ENCODE measurements at places on chromosomes 12 and 14.

DNA sequence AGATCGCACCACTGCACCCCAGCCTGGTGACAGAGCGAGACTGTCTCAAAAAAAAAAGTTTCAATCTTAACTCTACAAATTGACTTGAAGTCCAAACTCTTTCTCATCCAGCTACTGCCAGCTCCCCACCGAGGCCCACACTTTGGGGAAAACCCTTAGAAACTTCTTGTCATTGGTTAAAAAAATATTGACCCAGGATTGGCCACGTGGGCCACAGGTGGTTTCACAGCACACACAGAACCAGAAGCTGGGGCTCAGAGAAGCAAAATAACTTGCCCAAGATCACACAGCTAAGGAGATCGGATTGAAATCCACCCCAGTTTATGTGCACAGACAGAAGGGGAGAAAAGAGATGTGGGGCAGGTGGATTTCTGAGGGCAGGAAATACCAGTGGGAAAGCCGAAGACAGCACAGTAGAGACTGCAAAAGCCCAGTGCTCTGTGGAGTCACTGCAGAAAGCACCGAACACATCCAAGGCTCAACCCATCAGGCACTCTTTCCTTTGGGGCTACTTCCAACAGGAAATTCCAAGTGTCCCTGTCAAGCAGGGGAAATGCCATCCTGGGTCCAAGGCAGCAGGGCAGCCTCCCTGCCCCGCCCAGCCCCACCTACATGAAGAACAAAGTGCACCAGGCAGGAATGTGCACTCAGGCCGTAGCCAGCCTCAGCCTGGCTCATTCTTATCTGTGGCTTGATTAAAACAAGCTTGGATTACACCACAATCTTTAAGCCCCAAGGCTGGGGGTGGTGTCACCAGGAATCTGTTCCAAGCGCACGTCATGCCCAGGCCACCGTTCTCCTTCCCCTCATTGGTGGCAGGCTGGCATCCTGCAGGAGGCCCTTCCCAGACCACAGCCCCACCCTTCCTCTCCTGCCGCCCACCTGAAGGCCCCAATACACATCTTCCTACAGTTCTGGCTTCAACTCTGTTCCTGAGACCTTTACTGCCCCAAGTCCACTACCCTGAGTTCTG lies 72.5 kb downstream of the ITPK1 start:
- peak; percentile 89 for DNase-seq

- DNase-seq: peak; percentile 91
Measured at GRCh38 chr12:53099071-53099882, 1.8 kb downstream of the IGFBP6 start.

DNA sequence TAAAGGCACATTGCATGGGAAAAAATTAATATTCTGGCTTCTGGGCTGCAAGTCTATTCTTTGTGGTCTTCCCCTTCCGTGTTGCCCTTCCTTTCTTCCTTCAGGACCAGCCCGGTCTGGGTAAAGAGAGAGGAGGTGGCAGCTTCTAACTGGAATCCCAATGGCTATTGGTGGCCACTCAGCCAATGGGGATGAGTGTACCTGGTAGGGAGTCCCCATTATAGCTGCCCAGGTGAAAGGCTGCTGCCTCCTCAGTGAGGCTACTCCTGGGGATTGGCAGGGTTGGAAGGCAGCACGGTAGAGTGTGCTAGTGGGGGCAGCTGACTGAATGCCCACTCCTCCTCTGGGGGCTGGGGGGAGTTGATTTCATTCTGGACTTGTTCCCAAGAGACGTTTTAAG lies 112.6 kb downstream of the RBM19 start:
- DNase-seq: no peak

GRCh38 chr12:31966558-31967205 lies 7.5 kb downstream of the RESF1 start:
- no peak for DNase-seq

- no peak for DNase-seq
Measured at GRCh38 chr12:117571321-117571720, 209.9 kb upstream of the NOS1 start.

GRCh38 chr12:5807090-5807414 lies 138.0 kb downstream of the ANO2 start:
- no peak for DNase-seq

DNA sequence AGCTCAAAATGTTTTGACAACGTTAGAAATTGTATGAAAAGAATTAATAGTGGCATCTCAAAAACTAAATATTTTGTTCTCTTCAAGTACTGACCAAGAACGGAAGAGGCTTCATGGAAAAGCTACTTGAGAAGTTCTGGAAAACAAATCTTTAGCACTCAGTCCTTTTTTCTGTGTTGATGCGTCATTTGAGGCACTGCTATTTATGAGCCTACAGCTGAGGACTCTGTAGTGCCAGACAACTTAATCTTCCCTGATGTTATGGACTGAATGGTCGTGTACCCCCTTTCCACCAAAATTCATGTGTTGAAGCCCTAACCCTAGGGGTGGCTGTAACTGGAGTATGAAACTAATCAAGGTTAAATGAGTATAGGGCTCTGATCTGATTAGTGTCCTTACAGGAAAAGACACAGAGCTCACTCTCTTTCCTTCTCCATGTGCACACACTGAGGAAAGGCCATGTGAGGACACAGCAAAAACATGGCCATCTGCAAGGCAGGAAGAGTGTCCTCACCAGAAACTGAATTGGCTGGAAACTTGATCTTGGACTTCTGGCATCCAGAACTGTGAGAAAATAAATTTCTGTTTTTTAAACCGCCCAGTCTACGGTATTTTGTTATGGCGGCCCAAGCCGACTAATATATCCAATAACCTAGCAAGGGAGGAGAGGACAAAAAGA lies 337.0 kb upstream of the CLEC14A start:
- no peak for DNase-seq

DNA sequence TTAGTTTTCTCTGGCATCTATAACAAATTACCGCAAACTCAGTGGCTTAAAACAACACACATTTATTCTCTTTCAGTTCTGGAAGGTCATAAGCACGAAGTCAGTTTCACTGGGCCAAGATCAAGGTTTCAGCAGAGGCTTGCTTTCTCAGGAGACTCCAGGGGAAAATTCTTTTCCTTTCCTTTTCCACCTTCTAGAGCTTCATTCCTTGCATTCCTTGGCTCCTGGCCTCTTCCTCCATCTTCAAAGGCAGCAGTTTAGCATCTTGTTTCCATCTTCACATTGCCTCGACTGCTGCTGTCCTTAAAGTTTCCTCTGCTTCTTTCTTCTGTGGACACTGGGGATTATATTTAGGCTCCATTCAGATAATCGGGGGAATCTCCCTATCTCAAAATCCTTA lies 106.1 kb downstream of the PDE3A start:
- no peak for DNase-seq

GRCh38 chr12:112844814-112845565 lies 53.4 kb downstream of the RPH3A start:
- DNase-seq: no peak
